Ovary (tissue), 10 donors: ENCODE measurements at places on chromosomes 7 and 10. TPM values are rescaled to one million over a fixed set of nuclear protein-coding genes. Genes with fewer than 3 reads are reported as not detected.

GRCh38 chr7:152344253-152344652 lies 91.5 kb downstream of the KMT2C start:
- no peak for DNase-seq
- no peaks in the 10 kb centered on the region for H3K4me1 ChIP-seq
- H3K27ac ChIP-seq = no peak overlapping the region
- H3K27me3 ChIP-seq = no peaks in the 10 kb centered on the region
- H3K36me3 ChIP-seq = no peaks in the 10 kb centered on the region

Gene PDZD7
- total RNA-seq = 1.2 TPM

GRCh38 chr10:2861632-2862210 lies 205.6 kb upstream of the PFKP start:
- no peak for DNase-seq
- no peak overlapping the region for H3K4me3 ChIP-seq
- H3K36me3 ChIP-seq = no peaks in the 10 kb centered on the region
- no peak overlapping the region for H3K27ac ChIP-seq

Gene CCDC3
- 23.9 TPM for total RNA-seq

GRCh38 chr7:46127814-46128213 lies 206.7 kb upstream of the IGFBP3 start:
- DNase-seq = no peak
- no peak overlapping the region for H3K4me3 ChIP-seq
- no peaks in the 10 kb centered on the region for H3K36me3 ChIP-seq
- no peaks in the 10 kb centered on the region for H3K27me3 ChIP-seq
- H3K4me1 ChIP-seq = no peaks in the 10 kb centered on the region
- H3K27ac ChIP-seq = no peak overlapping the region

Gene OR9A2
- total RNA-seq = not detected

GRCh38 chr10:87979847-87980246 lies 116.4 kb downstream of the PTEN start:
- no peak overlapping the region for H3K27ac ChIP-seq
- no peaks in the 10 kb centered on the region for H3K27me3 ChIP-seq
- H3K4me1 ChIP-seq = no peaks in the 10 kb centered on the region
- no peaks in the 10 kb centered on the region for H3K36me3 ChIP-seq
- DNase-seq = no peak
- no peak overlapping the region for H3K4me3 ChIP-seq

Gene IDI2
- not detected for total RNA-seq

DNA sequence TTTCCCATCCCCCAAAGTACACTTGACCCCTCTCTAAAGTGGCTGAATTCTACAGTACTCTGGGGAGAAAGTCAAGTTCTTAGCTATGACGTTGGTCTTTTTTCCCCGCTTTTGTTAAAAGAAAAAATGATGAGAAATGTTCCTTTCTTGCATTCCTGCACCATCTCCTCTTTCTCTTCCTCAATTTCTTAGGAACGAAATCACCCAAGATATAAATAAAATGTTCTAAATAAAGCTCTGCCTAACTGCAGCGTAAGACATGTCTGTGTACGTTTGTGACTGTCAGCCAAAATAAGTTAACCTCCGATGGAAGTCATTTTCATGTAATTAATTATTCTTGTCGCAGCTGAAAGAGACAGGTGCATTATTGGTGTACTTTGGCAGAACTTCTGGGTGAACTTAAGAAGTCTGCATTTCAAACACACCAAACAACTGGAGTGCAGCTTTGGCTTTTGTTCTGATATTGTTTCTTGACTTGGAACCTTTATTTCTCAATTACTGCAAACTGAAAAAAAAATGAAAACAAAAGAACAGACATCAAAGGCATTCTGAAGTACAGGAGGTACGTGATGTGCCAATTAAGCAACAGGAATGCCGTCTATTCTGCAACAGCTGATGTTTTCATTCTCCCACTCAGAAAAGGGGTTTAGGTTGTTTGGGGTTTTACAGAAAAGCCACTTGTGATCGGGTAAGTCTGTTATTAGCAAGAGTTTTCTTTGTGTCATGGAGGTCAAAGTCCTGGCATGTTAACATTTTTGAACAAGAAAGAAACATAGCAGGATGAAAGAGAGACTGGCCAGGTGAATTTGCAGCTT lies 82.4 kb upstream of the SDK1 start:
- no peaks in the 10 kb centered on the region for H3K27me3 ChIP-seq
- H3K27ac ChIP-seq = no peak overlapping the region
- H3K4me3 ChIP-seq = no peak overlapping the region
- no peaks in the 10 kb centered on the region for H3K36me3 ChIP-seq
